ENCODE measurements at places on chromosomes 12 and 14.

GRCh38 chr12:52796839-52797528 lies 1.1 kb upstream of the KRT3 start:
- DNase-seq = no peak

DNA sequence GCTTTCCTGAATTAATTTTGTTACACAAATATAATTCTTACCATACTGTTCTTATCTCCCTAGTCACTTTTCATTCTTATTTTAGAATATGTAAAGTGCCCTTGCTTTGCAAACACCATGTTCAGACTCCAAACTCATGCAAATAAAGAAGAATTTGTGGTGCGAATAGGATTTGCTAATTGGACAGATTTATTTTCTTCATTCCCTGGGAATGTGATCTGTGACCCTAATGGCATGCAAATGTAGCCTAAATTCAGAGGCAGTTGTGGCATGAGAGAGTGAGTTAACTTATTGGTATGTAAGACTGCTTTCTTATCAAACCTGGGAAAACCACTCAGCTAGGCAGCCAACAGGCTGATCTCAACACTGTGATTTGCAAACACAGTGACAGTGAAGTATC lies 10.0 kb downstream of the CAPZA3 start:
- no peak for DNase-seq

DNA sequence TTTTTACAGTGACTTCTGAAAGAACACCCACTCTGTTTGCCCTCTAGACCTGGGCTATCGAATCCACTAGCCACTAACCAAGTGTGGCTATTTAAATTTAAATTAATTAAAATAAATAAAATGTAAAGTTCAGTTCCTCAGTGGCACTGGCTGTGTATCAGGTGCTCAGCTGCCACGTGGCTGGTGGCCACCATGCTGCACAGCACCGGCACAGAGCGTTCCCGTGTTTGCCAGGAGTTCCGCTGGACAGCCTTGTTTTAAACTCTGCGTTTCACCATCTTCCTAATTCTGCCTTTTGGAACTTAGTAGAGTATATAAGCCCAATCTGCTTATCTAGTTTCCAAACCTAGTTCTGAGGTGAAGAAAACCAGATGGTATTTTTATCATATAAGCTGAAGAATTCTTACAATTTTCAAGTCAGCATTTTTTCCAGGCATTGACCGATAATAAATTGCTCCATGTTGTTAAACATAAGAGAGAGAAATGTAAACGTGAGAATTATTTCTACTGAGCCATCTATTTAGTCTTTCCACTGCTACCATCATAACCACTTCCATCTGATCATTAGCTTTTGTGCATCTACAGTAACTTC lies 339.0 kb downstream of the CACNA1C start:
- DNase-seq = no peak

DNA sequence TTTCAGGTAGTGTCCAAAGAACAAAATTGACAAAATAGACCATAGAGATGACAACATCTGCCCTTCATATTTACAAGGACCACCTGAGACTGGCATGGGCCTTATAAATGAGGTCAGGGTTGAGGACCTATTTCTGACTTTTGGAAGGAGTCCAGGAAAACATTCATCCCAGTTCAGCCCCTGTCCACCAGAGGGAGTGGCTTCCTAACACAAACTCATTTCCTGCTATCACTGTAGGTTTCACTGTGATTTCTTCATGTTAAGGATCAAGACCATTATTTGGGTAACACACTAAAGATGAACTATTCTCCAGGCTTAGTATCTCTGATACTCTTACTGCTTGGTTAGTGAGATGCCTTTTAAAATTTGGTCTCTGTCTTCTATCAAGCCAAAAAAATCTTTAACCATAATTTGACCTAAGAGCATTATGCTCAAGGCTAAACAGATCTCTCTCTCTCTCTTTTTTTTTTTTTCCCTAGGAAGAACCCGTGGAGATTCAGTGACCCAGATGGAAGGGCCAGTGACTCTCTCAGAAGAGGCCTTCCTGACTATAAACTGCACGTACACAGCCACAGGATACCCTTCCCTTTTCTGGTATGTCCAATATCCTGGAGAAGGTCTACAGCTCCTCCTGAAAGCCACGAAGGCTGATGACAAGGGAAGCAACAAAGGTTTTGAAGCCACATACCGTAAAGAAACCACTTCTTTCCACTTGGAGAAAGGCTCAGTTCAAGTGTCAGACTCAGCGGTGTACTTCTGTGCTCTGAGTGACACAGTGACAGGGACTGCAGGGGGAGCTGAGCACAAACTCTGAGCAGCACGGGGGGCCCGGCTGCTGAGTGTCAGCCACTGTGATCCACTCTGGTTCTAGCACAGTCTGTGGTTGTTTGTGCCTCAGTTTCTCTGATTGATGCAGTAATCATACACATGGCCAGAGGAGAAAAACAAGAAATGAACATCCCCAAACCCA lies 267.6 kb upstream of the OR4E1 start:
- DNase-seq = no peak

DNA sequence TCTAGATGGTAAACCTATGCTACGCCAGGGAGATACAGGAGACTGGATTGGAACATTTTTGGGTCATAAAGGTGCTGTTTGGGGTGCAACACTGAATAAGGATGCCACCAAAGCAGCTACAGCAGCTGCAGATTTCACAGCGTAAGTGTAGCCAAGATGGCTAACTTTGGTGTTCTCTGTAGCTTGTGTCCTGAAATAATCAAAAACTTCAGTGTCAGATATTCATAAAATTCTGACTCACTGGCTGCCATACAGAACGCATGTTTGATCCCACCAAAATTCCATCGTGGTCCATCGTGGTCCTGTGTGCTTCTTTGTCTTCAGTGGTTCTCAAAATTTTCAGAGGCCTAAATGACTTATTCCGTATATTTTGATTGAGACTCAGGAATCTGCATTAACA lies 1.3 kb downstream of the STRAP start:
- DNase-seq = no peak

- DNase-seq = no peak
Observed at GRCh38 chr14:28157887-28158791, 608.4 kb upstream of the FOXG1 start.

DNA sequence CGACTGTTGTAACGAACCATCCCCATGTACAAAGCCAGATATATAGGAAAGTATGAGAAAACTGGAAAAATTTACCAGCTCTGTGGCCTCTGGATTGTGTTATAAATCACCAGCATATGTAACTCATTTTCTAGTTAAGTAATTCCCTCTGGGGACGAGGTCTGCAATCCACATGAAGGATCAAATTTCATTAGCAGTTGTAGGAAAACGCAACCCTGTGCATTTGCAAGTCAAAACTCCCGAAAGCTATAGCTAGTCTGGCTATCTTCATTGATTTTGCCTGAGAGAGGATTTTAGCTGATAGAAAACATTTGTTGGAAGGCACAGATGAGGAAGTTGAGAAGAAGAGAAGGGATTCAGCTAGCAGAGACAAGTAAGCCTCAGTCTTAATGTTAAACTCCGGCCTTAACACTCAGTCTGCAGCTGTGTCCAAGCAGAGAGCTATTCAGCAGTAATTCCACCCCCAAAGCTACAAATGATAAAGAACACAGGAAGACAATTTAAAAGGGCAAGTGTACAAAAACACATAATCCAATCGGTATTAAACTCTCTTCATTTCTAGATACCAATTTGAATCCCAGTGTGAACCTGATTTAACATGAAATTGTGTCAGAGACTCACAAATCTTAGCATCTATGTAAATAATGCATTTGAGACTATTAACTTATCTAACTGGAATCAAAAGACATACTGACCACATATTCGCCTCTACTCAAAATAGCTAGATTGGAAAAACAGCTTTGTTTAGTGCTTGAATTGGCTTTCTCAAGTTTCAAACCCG lies 54.2 kb upstream of the CERS5 start:
- DNase-seq = no peak

GRCh38 chr14:39266525-39266870 lies 32.8 kb downstream of the MIA2 start:
- DNase-seq = no peak

- DNase-seq = no peak
Observed at GRCh38 chr12:124232654-124232987, 62.3 kb upstream of the RFLNA start.

- no peak for DNase-seq
Observed at GRCh38 chr12:68303850-68304249, 28.3 kb downstream of the MDM1 start.

DNA sequence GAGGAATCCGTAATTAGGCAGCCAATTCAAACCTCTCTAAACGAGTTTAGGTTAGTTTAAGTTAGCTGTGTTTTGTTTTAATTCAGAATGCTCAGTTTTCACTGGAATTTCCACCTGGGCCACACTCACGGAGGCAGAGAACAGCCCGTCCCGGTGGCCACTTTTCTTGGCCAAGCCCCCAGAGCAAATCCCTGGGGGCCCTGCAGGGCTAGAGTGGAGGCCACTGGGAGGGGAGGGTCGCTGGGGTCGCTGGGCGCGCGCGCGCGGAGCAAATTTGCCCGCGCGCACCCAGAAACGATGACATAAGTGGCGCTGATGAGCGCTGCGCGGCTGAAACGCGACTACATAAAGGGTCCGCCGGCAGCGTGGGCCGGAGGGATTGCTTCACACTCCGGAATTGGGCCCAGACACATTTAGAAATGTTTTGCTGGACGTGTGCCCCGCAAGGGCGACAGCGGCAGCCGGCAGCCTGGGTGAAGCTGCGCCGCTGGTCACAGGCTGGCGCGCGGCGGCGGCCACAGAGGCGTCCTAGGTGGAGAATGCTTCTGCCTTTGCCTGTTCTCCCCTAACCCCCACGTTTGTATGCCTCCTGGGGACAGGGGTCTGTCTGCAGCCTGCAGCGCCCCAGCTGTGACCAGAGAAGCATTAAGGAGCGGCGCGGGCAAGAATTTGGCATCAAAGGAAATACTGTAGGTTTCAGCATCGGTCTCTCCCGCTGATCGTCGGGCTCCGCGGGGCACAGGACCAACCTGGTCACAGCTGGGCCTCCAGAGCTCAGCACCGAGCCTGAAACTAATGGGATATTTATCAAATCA lies 37.9 kb upstream of the TBX5 start:
- DNase-seq = no peak

DNA sequence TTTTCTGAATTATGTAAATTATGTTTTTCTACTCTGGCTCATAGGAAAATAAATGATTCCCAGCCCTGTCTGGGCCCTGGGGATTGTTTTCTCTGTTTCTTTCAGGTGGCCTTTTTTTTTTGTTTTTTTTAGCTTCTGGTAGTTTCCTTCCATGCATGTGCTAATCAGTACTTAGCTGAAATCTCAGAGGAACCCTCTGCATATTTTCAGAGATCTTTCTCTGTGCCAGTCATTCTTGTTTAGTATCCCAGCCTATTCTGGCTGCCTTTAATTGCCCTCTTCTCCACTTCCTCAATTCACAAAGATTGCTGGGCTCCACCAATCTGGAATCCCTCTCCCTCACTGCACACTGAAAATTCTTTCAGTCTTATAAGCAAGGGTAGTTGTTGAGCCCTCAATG lies 46.9 kb downstream of the CNOT2 start:
- no peak for DNase-seq

Data from stimulated activated CD4-positive, alpha-beta T cell treated with anti-CD3 and anti-CD28 coated beads, Interleukin-1b, Interleukin-23, amount 100 ng/mL, for 1 hour (primary cell).